Activated CD4-positive, CD25-positive, alpha-beta regulatory T cell (primary cell): ENCODE measurements at places on chromosomes 1 and 21.

- no peak for DNase-seq
Measured at GRCh38 chr21:24899138-24899537, 708.1 kb downstream of the MRPL39 start.

GRCh38 chr21:46322351-46323226, 1.1 kb downstream of the C21orf58 start:
- DNase-seq = no peak

DNA sequence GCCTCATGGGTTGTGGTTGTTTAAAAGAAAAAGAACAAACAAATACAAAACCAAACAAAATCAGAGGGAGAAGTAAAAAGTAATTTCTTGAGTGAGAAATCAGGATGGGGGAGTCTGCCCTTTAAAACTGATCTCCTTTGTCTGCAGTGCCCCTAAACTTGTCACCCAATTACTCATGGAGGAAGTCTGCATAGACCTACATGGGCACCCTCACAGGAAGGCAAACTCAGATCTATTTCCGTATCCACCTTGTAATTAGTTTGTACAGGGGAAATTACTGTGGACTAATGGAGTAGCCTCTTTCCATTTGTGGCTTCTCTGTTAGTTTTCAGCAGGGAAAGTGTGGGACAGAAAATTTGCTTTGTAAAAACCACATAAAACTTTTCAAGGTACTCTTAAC, 600.4 kb downstream of the ADGRL2 start:
- no peak for DNase-seq

DNA sequence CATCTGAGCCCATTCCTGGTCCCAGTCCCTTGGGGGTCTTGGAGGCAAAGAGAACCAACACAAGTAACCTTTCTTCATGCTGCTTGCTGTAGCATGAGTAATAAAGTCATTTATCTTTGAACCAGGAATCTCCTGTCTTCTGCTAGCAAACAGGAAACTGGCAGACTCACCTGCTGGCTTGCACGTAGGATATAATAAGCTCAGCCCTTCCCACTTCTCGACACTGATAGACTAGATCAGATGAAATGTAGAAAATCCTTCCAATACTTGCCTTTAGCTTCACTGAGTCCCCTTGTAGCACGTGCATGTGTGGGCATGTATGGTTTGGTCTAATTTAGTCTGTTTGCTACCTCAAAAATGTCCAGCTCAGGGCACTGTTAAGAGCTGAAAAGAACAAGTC, 6.5 kb upstream of the TFF2 start:
- no peak for DNase-seq

DNA sequence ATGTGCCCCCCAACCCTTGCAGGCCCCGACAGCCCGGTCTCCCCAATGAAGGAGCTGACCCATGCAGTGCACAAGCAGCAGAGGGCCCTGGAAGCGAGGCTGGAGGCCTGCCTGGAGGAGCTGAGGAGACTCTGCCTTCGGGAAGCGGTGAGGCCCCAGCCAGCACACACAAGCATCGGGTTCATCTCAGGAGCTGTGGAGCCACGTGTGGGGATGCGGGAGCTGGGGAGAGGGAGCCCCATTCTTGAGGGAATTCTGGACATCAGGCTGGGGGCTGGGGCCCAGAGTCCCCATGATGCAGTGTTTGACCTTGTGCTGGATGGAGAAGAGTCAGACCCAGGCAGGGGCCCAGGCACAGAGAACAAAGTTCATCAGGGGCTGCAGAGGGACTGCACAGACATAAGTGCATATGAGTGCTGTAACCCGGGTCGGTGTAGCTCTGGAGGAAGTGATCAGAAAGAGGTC, 4.8 kb downstream of the INAVA start:
- no peak for DNase-seq

GRCh38 chr1:188652678-188653077, 1823.9 kb downstream of the PLA2G4A start:
- DNase-seq = no peak

- DNase-seq = no peak
Measured at GRCh38 chr21:46375560-46376230, 51.7 kb downstream of the PCNT start.

DNA sequence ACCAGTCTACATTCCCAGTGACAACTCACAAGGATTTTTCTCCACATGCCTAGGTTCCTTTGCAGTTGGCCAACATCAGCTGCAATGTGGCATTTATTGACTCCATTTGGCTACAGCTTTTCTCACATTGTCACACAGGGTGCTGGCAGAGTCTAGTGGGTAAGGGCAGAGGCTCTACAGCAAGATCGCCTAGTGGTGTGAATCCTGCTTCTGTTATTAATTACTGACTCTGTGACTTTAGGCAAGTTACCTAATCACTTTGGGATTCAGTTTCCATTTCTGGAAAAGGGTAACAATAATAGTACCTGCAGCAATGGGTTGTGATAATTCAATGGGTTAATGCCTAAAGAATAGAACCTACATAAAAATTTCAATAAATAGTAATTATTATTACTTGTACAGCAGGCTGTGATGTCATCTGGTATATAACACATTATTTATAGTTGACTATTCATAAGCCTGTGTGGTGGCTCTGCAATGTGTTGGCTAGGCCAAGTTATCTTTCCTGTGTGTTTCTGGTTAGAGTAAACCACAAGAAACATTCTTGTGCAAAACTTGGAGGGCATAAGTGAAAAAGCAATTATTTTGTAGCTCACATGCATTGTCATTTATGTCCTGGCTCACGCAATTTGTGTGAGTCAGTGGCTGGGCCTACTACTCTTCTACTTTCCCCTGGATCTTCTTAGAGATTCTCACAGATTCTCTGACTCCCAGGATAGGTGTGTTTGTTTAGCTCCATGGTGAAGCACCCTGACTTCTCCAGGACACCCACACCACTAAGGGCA, 59.5 kb downstream of the PTGS2 start:
- DNase-seq = no peak

- DNase-seq = no peak
Measured at GRCh38 chr1:160706526-160707235, 4.9 kb downstream of the CD48 start.

- DNase-seq = no peak
Measured at GRCh38 chr1:59100708-59101374, 196.1 kb upstream of the FGGY start.

GRCh38 chr1:213409208-213409631, 358.2 kb downstream of the RPS6KC1 start:
- no peak for DNase-seq

DNA sequence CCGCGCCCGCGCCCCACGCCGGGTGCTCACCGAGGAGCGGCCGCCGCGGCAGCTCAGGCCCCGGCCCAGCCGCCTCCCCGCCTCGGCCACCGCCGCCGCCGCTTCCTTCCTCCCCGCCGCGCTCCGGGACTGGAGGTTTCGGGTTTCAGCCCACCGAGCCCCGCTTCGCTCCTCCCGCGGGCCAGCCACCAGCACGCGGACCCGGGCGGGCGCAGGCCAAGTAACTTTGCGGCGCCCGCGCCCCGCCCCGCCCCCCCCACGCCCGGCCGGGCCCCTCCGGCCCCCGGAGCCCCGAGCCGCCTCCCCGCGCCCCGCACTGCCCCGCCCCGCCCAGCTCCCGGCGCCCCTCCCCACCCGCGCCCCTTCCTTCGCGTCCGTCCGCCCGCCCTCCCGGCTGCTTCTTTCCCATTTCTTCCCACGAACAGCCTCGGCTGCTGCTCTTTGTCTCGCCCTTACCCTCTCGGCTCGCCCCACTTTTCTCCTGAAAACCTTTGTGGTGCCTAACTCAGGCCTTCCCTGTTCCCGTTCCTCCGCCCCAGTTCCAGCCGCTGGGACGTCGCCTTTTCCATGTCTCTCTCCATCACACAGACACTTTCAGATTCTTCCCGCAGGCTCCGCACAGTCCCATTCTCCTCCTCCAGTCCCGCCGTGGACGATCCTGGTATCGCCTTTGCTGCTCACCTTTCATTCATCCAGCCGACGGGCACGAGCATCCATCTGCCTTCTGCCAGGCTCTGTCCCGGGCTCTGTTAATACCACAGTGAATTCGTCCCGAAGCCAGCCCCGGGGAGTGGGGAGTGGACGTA, at the start of gene GPR161:
Gene GPR161 (minus strand): TSS at position 222 of the 806 bp plus-strand sequence. CDS start 32,080 bp downstream, outside the sequence.
- no peak for DNase-seq

DNA sequence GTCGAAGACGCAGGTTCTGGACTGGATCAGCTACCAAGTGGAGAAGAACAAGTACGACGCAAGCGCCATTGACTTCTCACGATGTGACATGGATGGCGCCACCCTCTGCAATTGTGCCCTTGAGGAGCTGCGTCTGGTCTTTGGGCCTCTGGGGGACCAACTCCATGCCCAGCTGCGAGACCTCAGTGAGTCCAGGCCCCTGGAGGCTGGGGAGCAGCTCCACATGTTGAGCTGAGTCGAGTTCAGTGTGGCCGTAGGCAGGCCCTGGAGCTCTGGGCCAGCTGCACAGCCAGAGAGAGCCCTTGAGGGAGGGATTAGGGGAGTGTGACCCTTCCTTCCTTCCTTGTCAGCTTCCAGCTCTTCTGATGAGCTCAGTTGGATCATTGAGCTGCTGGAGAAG, 1.6 kb downstream of the ELF3 start:
- DNase-seq = no peak

GRCh38 chr1:174963529-174964125, 36.1 kb upstream of the CACYBP start:
- DNase-seq = no peak

DNA sequence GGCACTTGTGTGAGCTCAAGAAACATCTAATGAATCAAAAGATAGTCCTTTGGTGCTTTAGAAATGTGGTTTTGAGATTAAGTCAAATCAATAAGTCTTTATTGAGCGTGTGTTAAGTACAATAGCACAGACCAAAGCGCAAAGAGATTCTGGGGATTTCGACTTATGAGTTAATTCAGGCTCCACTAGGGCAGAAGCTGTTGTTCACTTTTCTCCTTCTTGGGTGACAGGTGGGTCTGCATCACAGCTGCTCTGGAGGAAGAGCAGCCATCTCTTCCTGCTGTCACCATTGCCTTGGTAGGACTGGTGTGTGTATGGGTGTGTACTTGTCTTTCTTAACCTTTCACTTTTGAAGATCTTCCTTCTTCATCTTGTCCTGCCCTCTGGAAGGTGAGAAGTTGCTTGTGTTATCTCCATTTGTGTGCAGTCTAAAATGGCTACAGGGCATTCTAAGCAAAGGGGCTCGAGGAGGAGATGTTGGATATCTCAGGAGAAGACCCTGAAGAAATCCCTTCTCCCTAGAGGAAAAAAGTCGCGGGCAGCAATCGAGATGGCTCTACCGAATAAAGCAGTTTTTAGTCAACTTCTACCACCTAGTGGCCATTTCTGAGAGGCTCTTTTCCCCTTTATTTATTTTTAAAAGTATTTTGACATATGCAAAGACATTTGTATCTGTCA, 22.9 kb upstream of the DISC1 start:
- DNase-seq = no peak

GRCh38 chr1:64546013-64546412, 76.1 kb downstream of the CACHD1 start:
- DNase-seq = no peak

DNA sequence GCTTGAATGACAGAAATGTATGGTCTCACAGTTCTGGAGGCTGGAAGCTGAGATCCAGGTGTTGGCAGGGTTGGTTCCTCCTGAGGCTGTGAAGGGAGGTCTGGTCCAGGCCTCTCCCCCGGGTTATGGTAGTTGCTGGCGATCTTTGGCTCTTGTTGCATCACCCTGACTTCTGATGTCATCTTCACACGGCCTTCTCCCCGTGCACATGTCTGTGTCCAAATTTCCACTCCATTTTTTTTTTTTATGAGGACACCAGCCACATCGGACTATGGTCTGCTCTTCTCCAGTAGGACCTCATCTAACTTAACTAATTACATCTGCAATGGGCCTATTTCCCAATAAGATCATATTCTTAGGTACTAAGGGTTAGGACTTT, 232.2 kb downstream of the KCNJ6 start:
- no peak for DNase-seq

DNA sequence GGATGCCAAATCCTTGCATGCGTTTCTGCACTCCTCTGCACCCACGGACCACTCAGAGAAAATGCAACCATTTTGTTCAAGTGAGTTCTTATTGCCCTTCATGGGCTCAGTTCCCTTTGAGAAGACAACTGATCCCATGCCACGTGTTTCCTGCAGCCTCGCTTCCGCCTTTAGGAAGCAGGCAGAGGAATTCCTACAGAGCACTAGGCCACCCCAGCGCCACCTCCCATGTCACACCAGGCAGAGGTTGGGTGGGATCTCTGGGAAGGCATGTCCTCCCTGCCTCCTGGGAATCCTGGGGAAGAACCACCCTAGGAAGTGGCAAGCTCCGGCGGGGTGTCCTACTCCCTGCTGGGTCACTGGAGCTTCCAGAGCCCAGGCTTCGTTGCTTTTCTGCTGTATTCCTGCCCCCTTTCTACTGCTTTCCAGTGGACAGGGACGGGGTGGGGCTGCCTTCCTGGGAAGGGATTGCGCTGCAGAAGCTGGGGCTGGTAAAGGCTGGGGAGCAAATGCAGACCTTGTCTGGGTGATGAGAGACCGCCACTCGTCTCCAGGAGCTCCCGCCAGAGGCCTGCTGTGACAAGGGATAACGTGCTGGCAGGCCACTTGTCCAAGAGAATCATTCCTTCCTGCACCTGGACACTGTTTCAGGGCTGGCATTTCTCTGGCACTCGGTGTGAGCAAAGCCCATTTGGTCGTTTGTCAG, 478.2 kb upstream of the VAMP3 start:
- no peak for DNase-seq

DNA sequence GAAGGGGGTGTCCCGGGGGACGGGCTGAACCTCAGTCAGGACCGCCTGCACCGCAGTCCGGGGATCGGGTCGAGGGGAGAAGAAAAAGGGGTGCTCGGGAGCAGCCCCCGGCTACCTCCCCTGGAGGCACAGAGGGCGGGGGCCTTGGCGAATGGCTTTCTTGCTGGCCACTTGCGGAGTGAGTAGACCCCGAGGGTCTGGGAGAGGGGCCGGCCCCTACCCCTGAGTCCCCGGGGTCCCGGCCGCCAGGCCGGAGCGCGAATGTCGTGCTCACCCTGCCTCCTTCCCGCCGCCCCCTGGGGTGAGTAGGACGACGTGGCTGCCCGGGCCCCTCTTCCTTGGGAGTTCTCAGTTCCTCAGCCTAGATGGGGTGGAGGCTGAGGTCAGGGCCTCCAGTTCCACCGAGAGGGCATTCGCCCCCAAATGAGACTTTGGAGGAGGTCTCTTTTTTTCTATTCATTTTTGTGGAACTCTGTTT, 113.0 kb downstream of the OSBPL9 start:
- no peak for DNase-seq

DNA sequence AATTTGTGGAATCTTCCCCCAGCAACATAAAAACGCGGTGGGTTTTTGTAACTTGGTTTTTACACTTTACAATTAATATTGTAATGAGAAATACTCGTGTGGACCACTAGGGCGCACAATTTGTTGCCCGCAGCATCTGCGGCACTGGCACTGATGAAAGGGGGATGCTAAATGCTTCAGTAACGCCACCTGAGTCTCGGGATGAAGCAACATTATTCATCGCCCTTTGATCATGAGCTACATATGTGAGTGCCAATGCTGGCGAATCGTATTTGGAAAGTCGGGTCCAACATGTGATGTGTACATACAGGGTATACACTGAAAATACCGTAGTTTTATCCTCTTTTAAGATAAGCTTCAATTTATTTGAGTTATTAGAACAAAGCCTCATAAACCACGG, 34.2 kb upstream of the COX20 start:
- no peak for DNase-seq

- no peak for DNase-seq
Measured at GRCh38 chr1:244212797-244213475, 161.9 kb downstream of the ZBTB18 start.
